Osteocyte (in vitro differentiated cells): ENCODE measurements at places on chromosomes 13 and 19. TPM values are rescaled to one million over a fixed set of nuclear protein-coding genes. Genes with fewer than 3 reads are reported as not detected.

INSR gene
- 27.3 and 30.7 TPM in 2 replicates for total RNA-seq

PLD3 gene
- total RNA-seq, result 499 and 511 TPM in 2 replicates

SRRM5 gene
- total RNA-seq, result 0.24 and 0.35 TPM in 2 replicates

- no peak overlapping the region for H3K4me3 ChIP-seq
- H3K27me3 ChIP-seq, result no peaks in the 10 kb centered on the region
- no peaks in the 10 kb centered on the region for H3K36me3 ChIP-seq
- H3K4me1 ChIP-seq, result no peaks in the 10 kb centered on the region
- H3K27ac ChIP-seq, result no peak overlapping the region
Observed at GRCh38 chr19:29337029-29337428, 124.1 kb upstream of the UQCRFS1 start.

DNA sequence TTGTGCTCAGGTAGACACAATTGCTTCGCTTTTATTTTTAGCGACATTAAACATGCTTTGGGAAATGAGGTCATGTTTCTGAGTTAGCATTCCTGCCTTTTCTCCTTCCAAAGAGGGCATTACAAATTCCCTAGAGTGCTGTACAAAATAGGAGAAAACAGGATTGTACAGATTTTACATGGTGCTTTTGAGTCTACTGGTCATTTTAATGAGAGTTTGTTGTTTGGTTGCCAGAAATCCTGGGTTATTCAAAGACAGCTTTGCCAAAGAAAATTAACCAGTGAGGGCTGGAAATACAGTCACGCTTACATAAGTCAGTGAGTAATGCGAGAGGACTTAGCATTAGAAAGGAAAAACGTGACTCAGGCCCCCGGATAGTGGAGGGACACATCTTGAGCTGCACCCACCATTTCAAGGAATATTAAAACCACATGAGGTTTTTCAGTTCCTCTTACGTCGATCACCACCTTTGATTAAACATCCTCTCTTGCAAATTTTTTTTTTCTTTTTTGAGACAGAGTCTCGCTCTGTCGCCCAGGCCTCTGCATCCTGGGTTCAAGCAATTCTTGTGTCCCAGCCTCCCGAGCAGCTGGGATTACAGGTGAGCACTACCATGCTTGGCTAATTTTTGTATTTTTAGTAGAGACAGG is 55.4 kb downstream of the SACS start:
- no peaks in the 10 kb centered on the region for H3K27me3 ChIP-seq
- H3K4me1 ChIP-seq, result peaks cover 57% of the 10 kb centered on the region
- H3K36me3 ChIP-seq, result no peaks in the 10 kb centered on the region

- H3K4me1 ChIP-seq, result peaks cover 15% of the 10 kb centered on the region
- H3K27ac ChIP-seq, result peak overlapping the region; percentile 86
- H3K36me3 ChIP-seq, result no peaks in the 10 kb centered on the region
- peak overlapping the region; percentile 66 for H3K4me3 ChIP-seq
Observed at GRCh38 chr19:4337906-4338440, 654 bp downstream of the STAP2 start.
